Cerebellar nuclear complex (tissue), 1 donor: ENCODE measurements at places on chromosomes 1 and 21.

GRCh38 chr1:41673378-41673777, 188.9 kb upstream of the EDN2 start:
- DNase-seq = no peak

DNA sequence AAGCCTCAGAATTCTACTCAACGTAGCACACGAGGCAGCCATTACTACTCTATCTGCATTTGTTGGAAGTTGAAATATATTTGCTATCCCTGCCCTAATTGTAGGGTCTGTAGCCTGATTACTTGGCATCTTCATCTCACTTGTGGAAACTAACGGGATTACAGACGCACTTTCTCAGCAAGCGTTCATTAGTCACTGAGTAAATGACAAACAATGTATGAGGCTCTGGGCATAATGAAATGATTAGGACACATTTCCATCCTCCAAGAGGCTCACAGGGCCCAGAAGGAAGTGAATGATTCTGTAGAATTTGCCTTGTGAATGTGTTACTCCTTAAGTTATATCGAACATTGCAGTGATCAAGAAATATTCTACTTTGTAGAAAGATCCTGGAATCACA, 78.1 kb downstream of the KIF26B start:
- no peak for DNase-seq

- no peak for DNase-seq
Observed at GRCh38 chr1:22751124-22751531, 40.5 kb downstream of the EPHB2 start.

DNA sequence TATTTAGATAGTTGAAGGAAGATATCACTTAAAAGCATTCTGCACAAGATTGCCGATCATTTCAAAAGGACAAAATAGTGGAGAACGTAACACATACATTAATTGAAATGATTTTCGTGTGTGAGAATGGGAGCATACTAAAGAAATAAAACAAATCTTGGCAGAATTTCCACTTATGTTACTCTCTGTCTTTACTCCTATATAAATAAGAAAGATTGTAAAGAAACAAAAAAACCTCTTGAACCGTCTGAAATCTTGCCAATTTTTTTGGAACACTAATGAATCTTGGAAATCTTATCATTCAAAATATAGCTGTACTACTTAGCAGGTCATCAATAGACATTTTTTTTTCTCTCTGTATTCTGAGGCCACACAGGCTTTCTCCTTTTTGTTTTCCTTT, 528.8 kb upstream of the NCAM2 start:
- DNase-seq = no peak

DNA sequence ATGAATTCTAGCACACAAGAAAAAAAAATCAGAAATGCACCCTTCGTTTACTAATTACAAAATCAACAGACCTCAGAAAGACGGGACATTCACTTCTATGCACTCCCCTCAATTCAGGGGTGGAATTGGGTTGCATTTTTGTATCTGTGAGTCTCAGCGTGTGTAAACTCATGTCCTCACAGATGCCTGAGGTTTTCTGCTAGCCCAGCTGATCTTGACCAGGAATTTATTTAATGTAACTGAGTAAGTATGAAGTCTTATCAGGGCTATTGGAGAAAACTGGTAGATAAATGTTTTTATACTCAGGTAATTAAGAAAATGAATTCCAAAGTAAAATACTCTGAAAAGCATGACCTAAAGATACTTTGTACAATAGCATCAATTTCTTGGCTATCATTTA, 167.7 kb downstream of the RUNX1 start:
- no peak for DNase-seq

DNA sequence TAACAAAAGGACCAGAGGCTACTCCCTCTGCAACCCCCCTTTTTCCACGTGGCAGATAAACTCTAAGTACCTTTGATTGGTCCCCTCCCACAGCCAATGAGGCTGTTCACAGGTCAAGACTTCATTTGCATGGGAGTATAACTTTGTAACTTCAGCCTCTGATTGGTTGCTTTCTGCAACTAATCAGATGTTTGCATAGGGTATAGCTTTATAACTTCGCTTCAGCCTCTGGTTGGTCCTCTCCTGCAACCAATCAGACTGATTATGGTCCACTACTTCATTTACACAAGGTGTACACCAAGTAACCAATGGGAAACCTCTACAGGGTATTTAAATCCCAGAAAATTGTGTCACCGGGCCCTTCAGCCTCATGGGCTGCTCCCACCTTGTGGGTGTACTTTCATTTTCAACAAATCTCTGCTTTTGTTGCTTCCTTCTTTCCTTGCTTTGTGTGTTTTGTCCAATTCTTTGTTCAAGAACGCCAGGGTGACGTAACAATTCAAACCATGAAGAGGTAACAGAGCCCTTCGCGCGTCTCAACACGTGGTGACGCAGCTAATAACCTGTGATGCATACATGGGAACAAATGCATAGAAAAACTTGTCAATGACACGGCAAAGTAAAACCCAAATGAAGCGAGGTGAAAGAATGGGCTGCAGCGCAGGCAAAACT, 47.2 kb downstream of the VPS26C start:
- no peak for DNase-seq
